GM13977 (cell line): ENCODE measurements at places on chromosomes 16 and 17.

DNA sequence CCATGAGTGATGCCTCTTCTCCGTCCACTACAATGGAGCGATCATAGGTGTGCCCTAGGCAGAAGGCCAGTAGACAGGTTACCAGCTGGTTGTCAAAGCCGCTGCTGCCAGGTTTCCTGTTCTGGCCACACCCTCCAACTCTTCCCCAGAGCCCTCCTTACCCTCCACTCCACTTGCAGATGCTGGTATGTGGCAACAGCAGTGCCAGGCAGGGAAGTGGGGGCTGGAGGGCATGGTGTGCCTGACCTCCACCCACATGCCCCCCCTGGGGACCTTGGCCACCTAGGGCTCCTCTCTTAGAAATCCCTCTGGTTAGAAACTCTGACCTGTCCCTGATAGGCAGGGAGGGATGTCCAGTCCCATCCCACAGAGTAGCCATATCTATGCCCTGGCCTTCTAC is 1.5 kb downstream of the RRAD start:
- no peak for DNase-seq

GRCh38 chr16:49652456-49653172 is 203.3 kb downstream of the ZNF423 start:
- no peak for DNase-seq

DNA sequence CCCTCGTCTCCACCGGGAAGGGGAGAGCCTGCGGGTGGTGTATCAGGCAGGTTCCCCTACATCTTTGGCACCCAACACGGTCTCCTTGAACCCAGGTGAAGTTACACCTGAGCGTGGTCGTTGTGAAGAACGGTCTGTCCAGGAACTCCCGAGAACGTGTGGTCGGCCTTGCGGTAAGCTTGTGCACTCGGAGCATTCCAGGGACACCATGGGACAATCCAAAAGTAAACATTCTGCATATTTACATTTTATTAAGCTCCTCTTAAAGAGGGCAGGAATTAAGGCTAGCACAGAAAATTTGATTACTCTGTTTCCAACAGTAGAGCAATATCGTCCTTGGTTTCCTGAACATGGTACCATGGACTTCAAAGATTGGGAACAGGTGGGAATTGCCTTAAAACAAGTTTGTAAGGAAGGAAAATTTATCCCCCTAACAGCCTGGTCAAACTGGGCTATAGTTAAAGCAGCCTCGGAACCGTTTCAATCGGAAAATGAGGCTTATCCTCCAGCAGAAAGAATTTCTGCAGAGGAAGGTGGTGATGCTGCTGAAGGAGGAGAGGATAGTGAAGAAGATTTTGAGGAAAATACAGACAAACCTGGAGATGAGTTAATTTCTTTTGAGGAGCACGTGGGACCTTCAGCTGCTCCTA is 18.2 kb downstream of the ALOX15B start:
- DNase-seq, result no peak

GRCh38 chr16:55062442-55062841 is 131.8 kb downstream of the IRX5 start:
- no peak for DNase-seq

GRCh38 chr17:14201021-14201987 is 35.4 kb downstream of the CDRT15 start:
- DNase-seq, result no peak
